ENCODE measurements at places on chromosomes 3 and 15.

- no peak for DNase-seq
These were observed 235.3 kb upstream of the MME start for GRCh38 chr3:154844863-154845262.

- no peak for DNase-seq
These were observed 7.0 kb downstream of the PLCB2 start for GRCh38 chr15:40300771-40301170.

DNA sequence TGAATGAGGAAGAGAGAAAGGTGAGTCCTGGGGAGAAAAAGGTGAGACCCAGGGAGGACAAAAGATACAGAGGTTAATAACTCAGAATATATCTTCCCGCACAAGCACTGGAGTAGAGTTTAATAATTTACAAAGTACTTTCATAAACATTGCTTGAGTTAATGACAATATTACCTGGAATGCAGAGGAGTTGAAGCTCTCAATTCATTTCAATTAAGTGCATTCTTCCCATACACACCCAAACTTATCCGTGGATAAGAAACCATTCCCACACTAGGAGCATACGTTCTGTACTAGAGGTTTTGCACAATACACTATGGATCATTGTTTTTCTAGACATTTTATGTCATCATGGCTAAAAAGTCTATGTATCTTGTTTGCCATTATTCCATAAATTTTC, 23.3 kb upstream of the KNG1 start:
- no peak for DNase-seq

DNA sequence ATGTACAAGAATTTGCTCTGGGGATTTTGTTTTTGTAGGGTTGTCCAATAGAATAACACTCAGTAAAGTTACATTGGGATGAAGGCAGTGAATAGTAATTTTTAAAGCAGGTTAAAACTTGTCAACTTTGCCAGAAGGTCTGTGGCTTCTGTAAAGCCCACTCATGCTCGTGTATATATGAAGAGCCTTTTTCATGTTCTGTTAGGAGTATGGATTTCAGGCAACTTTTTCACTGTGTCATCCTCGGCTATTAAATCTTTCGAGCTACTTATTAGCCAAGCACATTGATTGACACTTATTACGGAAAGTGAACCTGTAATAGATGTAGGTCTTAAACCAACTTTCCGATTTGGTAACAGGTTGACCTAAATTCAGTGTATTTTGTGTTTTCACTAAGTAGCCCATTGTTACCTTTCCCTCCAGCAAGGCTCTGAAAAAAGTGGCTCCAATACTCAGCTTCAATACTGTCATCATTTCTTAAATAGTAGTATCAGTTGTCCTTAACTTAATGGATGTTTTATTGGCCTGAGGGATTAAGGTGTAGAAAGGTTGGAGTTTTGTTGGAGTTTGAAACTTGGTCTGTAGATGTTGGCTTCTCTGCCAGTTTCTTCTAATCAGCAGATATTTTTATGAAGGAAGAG, 1.7 kb downstream of the PAK2 start:
- DNase-seq: no peak

- DNase-seq: no peak
These were observed 15.0 kb upstream of the SEC22A start for GRCh38 chr3:123186695-123187094.

GRCh38 chr3:111853068-111853467, 6.0 kb upstream of the PHLDB2 start:
- DNase-seq: no peak

DNA sequence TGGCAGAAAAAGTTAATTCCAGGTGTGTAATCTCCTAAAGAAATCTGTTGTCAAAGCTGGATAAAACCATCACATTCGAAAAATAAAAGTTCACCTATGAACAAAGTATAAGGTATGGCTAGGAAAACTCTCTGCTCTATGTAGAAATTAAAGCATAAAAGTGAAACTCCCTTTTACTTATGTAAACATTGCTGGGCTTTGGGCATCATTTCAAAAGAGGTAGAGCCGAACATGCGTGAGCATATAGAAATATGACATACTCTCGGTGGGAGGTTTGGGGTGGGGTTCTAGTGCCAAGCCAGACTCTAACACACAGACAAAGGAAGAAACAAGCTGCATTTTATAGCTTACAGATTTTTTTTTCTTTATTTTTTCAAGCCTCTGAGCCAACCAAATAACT, 306.8 kb upstream of the ATP11B start:
- DNase-seq: no peak

DNA sequence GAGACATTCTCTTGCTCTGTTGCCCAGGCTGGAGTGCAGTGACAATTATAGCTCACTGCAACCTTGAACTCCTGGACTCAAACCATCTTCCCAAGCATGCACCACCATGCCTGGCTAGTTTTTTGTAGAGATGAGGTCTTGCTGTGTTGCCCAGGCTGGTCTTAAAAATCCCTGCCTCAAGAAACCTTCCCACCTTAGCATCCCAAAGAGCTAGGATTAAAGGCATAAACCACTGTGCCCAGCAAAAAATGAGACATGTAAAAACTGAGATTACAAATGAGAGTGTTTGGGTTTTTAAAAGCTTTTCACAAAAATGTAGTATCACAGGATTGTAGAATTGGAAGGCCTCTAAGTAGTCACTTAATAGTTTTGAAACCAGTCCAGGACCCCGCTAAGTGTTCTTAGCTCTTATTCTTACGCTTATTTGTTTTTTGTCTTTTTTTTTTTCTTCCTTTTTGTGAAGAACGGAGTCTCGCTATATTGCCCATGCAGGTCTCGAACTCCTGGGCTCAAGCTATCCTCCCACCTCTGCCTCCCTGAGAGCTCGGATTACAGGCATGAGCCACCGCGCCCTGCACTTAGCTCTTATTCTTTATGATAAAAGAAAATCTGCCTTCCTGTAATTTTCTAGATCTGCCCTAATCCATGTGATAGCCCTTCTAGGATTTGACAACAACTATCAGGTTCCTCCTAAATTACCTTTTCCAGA, 31.5 kb downstream of the KLHL18 start:
- DNase-seq: no peak

DNA sequence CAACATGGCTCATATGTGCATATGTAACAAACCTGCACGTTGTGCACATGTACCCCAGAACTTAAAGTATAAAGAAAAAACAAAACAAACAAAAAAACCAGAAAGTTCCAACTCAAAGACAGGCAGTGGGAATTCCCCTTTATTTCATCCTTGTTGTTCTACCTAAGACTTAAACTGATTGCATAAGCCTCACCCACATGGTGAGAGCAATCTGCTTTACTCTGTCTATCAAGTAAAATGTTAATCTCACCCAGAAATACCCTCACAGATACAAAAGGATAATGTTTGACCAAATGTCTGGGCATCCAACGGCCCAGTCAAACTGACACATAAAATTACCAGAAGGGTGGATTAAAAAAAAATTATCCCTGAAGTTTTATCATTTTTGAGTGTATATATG, 190.9 kb upstream of the PLSCR5 start:
- DNase-seq: no peak

GRCh38 chr3:184688251-184688881, 23.5 kb downstream of the MAGEF1 start:
- no peak for DNase-seq

DNA sequence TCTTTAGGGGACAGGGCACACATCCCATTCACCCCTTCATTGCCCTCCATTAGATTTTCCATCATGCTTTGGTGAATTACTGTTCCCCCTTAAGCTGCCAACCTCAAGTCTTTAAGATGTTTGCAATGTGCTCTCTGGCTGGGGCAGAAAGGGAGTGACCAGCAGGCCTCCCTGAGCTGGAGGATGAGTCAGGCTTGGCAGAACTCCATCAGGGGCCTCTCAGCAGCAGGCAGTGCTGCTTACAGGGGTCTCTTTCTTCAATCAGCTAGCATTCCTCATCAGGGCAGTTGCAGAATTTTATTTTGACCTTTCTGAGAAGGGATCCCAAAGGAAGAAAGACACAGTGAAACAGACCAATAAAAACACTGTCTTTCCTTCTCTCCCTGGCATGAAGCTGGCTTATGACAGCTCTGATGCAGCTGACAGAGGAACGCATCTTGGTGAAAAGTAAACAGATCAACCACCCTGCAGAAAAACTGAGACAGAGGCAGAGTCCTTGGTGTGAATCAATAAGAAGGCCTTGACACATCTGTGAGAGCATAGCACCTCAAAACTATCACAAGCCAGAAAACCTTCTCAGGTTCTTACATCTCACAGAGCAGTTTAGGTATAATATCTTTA, 88.7 kb upstream of the MRPL3 start:
- DNase-seq: no peak

GRCh38 chr3:125003859-125004595, 51.8 kb downstream of the HEG1 start:
- no peak for DNase-seq

DNA sequence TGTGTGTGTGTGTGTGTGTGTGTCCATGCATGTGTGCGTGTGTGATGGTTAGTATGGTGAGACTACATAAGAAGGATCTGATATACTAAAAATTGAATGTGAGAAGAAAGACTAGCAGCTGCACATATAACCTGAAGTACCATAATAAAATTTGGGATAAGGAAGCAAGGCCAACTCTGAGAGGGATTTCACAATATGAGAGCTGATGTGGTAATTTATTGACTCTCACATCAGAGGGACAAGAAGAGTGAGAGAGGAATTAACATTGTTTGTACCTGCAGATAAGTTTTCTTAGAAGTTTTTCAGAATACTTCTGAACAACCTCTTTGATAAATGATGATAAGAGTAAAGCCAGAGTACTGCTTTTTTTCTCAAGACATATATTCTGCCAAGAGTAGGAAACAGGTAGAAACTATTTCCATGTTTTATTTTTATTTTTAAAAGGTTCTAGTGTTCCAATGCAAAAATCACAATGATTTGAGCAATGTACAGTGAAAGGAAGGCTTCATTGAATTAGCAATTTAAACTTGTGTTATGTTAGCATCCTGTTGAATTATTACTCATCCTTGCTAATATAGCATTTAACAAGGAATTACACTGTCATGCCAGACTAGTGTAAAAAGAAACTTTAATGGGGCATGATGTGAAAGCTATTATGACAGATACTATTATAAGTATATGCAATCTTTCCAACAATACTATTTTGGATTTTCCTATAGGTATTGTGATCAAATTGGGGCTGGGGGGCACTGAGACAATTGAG, 415.5 kb upstream of the ARPP21 start:
- no peak for DNase-seq
